Nucleus accumbens (tissue), 56 donors: ENCODE measurements at places on chromosomes 5 and 9.
A peak's percentile ranks its signal among the peaks of the same experiment; 100 is the strongest.

DNA sequence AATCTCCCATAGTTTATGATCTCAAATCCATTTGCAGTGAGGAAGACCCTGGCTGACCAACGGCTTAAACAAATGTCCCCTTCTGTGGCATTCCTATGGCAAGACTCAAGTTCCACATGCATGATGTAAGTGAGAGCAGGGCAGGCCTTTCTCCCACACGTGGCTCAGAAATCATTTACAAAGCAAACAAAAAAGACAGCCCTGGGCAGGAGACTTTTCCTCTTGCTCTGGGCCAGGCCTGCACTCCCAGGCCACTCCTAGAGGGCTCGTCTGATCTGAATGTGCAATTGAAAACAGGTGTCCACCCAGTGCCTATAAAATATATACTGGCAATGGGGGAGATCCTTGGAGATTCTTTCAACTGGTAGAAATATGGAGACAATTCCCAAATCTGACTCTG lies 123.1 kb downstream of the DMRT2 start:
- DNase-seq = no peak

GRCh38 chr5:159458217-159458711 lies 128.0 kb upstream of the IL12B start:
- DNase-seq = no peak

DNA sequence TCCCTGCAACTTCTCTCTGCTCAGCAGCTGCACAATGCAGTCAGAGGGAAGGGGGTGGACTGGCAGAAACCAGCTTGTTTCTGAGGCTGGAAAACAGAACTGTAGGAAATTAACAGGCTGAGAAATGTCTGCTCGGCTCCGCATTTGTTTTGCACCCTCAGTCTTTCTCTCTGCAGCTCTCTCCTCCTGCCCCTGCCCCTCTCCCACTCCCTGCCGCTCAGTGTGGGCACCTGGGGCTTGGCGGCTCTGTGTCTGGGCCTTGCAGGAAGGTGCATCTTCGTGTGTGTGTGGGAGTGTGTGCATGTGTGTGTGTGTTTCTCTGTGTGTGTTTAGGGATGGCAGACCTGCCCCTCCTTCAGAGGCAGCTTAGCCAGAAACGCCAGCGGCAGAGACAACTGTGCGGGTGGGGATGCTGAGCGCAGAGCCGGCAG lies 53.0 kb downstream of the PCDH1 start:
- no peak for DNase-seq

GRCh38 chr9:75053869-75054268 lies 25.8 kb upstream of the CARNMT1 start:
- DNase-seq = no peak

DNA sequence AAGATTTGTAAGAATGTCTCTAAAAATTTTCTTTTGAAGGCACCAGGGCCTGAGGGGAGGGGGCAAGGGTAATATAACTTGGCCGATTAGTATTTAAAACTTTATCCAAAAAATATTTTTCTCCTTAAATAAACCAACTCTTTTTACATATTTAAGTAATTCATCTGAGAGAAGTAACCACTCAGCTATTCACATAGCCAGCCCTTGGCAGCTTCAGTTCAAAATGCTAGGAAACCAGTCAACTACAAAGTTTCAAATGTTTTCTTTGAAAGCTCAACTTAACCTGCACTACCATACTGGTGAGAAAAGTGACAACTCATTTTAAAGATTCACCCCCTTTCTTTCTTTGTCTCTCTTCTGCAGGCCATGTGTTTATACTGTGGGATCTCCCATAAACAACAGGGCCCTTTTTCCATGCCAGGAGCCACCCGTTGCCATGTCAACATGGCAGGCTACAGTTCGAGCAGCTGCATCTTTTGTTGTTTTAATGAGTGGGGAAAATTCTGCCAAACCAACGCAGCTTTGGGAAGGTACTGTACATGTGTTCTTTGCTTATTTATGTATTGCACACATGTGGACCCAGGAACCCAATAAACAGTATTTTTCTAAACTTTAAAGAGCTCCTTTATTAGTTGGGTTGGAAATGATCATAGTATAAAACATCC lies 46.3 kb downstream of the AOPEP start:
- peak; percentile 39 for DNase-seq

GRCh38 chr9:942805-943580 lies 33.5 kb upstream of the DMRT3 start:
- no peak for DNase-seq

- no peak for DNase-seq
These were observed 15.4 kb downstream of the ROR2 start for GRCh38 chr9:91934654-91935053.

- DNase-seq = no peak
These were observed 53.6 kb upstream of the CDH18 start for GRCh38 chr5:20041326-20042274.

DNA sequence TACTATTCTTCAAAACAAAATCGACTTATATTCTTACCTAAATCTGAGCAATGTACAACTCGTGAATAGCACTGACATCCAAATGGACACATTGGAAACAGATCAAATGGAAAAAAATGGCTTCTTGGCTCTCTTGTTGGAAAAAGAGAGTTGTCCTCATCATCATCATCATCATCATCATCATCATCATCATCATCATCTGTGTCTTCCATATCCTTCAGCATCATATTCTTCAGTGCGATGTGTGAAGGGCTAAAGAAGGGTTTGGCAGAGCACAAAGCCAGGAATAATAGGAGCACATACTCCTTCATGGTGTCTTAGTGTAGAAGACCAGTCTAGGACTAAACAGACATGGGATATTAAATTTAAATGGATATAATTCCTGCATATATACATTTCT lies 7.7 kb downstream of the ASPN start:
- no peak for DNase-seq

- no peak for DNase-seq
These were observed 680 bp downstream of the GLRA1 start for GRCh38 chr5:151923866-151924476.

DNA sequence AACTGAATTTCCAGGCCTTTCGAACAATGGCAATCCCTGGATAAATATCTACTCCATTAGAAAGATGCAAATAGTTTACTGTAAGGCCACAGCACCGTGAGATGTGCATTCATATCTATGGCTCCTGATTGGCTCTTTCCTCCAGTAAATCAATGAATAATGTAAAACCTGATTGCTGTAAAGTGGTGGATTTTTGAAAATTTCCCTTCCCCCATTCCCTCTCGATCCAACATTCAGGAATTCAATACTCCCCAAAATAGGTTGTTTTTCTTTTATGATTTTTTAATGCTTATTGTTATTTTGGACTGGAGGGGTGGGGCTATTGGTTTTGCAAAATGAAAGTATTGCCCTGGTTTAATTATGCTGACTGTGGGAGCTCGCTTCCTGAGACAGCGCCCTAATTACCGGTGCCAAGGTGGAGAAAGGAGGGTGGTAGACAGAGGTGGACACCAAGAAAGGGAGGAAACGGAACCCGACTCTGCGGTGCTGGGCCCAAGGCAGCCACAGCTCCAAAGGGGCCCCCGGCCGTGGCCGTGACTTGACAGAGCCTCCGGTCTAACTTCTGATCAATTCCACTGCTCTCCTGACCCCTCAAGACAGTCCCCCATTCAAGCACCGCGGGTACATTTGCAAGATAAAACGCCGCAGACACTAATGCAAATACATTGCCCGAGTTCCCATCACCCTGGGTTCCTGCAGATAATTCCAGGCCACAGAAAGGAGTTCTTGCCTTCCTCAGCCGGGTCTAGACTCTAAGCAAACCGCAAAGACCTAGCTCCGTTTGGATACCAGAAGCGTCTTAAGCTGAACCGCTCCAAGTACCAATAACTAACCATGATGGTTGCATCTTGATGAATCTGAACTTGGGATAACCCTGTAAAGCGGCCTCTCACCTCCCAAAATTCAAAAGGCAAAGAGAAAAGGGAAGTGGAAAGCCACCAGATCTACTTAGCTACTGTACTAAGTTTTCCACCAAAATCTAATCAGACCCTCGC lies 211.2 kb downstream of the MEF2C start:
- DNase-seq = no peak

- no peak for DNase-seq
These were observed 37.0 kb downstream of the DPYSL3 start for GRCh38 chr5:147472664-147473475.

DNA sequence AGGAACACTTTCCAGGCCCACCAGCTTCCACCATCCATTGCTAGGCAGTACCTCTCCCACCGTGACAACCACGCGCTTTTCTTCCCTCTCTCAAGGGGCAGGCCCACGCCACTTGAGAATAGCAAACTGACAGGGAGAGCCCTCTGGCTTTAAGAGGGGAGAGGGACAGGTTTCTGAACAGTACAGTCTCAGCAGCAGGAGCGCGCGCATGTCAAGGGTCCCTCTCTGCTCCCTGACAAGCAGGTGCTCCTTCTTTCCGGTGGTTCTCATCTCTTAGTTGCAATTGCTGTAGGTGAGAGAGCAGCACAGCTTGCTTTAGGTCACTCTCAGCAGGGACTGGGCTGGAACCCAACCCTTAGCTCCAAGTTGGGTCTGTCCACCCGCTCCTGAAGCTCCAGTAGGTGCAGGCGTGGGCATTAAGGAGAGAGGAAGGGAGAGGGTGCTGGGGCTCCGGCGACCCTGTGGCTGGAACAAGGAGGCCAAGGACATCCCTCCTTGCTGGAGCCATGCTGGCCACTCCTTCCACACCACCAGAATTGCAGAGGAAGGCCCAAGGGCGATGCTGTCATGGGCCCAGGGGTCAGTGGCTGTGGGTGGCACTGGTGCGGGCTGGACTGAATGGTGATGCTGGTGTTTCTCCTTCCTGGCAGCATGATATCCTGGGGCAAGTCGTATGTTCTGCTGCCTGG lies 9.0 kb upstream of the PHF2 start:
- no peak for DNase-seq

- DNase-seq = no peak
These were observed 166.6 kb upstream of the PPP1R2B start for GRCh38 chr5:156683509-156683908.

- DNase-seq = no peak
These were observed 1.3 kb upstream of the ANKRD18A start for GRCh38 chr9:38621434-38622287.

GRCh38 chr5:56674441-56674840 lies 140.9 kb upstream of the MAP3K1 start:
- no peak for DNase-seq

GRCh38 chr9:129458155-129458661 lies 162.7 kb downstream of the C9orf50 start:
- DNase-seq = peak; percentile 50

DNA sequence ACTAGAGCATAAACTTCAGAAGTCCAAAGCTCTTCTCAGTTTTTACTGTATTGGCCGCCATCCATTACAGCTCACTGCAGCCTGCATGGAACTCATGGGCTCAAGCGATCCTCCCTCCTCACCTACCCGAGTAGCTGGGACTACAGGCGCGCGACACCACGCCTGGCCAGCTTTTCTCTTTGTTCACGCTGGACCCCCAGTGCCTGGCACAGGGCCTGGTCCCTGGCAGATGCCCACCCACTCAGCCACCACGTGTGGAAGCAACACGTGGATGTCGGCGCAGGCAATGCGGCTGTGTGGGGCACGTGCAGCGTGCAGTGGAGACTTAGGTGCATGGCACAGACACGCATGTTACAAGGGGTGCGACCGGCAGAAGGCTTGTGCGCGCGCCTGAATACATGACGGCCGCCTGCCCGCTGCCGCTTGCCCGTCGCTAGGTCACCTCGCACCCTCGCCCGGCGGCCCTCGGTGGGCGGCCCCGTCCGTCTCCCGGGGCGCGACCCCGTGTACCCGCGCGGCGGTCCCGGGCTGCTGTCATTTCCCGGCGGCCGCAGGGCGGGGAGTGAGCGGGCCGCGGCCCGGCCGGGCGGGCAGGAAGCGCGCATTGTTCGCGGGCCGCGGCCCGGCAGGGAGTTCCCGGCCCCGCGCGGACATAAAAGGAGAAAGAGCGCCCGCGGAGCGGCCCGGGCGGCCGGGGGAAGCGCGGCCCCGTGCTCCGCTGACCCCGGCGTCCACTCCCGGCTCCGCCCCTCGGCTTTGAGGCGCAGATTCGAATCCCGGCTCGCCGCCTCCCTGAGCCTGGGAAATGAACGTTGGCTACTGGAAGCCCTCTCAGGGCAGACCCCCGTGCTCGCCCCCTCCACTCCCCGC lies 24.1 kb upstream of the PTGS1 start:
- no peak for DNase-seq

- DNase-seq = no peak
These were observed 92.0 kb downstream of the SV2C start for GRCh38 chr5:76175051-76175666.

GRCh38 chr5:125323613-125324012 lies 577.2 kb upstream of the ZNF608 start:
- no peak for DNase-seq

- DNase-seq = no peak
These were observed 216.6 kb downstream of the SGCD start for GRCh38 chr5:156543348-156544145.

GRCh38 chr9:100170556-100170955 lies 71.5 kb downstream of the INVS start:
- no peak for DNase-seq

- no peak for DNase-seq
These were observed 73.2 kb upstream of the RARS1 start for GRCh38 chr5:168413062-168413461.

- DNase-seq = no peak
These were observed 202.2 kb downstream of the CHSY3 start for GRCh38 chr5:130106480-130106879.

DNA sequence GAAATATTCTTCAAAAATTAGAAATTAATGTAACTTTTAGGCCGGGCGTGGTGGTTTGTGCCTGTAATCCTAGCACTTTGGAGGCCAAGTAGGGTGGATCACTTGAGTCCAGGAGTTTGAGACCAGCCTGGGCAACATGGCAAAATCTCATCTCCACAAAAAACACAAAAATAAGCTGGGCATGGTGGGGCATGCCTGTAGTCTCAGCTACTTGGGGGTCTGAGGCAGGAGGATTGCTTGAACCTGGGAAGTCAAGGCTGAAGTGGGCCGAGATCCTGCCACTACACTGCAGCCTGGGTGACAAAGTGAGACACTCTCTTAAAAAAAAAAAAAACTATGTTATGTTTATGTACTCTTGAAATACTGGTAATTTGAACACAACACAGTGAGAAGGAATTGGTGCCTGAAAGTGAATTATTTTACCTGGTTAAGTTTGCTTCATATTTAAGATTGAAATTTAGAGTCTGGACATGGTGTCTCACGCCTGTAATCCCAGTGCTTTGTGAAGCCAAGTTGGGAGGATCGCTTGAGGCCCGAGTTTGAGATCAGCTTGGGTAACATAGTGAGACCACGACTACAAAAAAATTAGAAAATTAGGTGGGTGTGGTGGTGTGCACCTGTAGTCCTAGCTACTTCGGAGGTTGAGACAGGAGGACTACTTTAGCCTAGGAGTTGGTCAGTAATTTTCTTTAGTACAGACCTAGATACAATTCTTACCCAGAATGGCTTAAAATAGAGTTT lies 15.0 kb downstream of the ARRDC3 start:
- no peak for DNase-seq

DNA sequence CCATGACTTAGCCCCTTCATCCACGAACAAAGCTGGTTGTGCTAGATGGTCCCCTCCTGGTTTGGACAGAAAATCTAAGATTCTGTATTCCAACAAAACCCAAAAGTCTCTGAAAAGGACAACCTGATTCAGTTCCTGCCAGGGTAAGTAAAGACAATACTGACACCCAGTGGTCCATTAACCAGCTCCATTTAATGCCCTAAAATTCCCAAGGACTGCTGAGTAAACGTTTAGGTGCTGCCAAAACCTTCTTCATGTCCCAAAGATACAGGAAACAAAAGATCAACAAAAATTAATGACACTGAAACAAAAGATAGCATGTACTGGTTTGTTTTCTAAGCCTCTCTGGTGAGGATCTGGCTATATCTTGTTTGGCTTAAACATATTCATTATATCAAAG lies 25.3 kb upstream of the PPP1R2B start:
- no peak for DNase-seq

GRCh38 chr5:160398806-160399205 lies 1.0 kb downstream of the FAM200C start:
- no peak for DNase-seq

- DNase-seq = no peak
These were observed 12.5 kb upstream of the NKX2-5 start for GRCh38 chr5:173247510-173247909.
